Right cardiac atrium (tissue), 5 donors: ENCODE measurements at places on chromosomes 11 and 22. TPM values are rescaled to one million over a fixed set of nuclear protein-coding genes. Genes with fewer than 3 reads are reported as not detected.

GRCh38 chr22:46845296-46846149 lies 83.1 kb downstream of the TBC1D22A start:
- DNase-seq = peak; percentile 69

DNA sequence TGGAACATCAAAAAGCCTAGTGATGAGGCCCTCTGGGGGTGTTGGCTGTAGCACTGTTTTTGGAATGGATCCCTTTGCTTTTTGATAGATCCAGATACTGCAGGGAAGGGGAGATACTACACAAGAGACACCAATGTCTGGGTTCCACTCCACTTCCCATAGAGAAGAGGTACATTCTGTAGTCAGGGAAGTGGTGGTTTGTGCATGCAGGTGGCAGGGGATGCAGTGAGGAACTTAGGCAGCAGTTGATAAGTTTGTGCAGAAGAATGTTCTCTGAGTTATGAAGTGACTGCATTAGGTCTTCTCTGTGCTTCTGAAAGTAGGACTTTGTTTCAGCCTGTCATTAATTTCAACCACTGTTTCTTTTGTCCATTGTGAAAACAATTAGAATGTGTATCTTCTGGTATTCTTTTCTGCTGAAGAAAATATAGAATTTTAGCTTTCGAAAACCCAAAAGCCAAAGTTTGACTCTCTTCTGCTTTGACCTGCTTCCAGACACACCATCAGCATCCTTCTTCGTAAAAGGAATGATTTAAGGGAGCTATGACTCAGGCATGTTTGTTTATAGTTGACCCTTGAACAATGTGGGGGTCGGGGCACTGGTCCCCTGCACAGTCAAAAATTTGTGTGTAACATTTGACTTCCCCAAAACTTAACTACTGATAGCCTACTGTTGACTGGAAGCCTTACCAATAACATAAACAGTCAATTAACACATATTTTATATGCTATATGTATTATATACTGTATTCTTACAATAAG lies 25.6 kb downstream of the PANX1 start:
- no peak for DNase-seq

Gene ILK
- 195 TPM for total RNA-seq

Gene OR52E1
- not detected for total RNA-seq

- no peak for DNase-seq
Measured at GRCh38 chr11:20238712-20239111, 78.4 kb upstream of the DBX1 start.

Gene FOXRED2
- total RNA-seq = 9.0 TPM

Gene C11orf97
- total RNA-seq = not detected

DNA sequence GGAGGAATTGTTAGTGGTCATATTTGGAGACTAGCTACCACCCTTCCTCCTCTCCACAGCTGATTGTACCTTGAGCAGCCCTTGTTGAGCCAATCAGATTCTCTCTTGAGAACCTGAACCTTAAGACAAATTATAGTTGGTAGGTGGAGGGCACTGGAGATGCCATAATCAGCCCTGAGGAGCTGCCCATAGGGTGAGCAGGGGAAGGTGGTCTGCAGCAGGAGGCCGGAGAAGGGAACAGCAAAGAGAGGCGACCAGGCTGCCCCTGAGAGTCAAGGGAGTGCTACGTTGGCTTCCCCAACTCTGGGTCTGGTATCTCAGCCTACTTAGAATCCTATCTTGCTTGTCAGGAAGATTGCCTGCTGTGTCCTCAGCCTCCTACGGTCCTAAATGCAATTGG lies 2.7 kb upstream of the SDF2L1 start:
- DNase-seq = no peak

Gene PIWIL4
- 1.6 TPM for total RNA-seq

Gene APOA4
- total RNA-seq = not detected

Gene MS4A10
- not detected for total RNA-seq

GRCh38 chr11:90251599-90251998 lies 28.8 kb upstream of the CHORDC1 start:
- DNase-seq = no peak

- no peak for DNase-seq
Measured at GRCh38 chr11:104738918-104739317, 159.3 kb downstream of the CASP12 start.

DNA sequence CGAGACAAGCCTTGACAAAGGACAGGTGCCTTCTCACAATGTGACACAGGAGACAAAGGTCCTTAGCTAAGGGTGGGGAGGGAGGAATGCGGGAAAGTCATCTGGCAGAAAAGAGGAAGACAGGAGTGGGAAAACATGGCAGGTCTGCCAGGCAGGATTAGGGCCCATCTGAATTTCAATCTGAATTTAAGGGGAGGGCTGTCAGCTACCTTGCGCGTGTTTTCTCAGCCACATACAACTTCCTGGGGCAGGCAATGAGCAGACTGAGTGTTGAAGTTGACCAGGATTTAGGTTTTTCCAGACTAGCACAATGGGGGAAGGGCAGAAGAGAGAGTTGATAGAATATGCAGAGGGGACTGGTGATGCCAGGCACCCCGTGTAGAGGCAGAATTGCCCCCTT lies 66.7 kb upstream of the LARGE1 start:
- DNase-seq = no peak

DNA sequence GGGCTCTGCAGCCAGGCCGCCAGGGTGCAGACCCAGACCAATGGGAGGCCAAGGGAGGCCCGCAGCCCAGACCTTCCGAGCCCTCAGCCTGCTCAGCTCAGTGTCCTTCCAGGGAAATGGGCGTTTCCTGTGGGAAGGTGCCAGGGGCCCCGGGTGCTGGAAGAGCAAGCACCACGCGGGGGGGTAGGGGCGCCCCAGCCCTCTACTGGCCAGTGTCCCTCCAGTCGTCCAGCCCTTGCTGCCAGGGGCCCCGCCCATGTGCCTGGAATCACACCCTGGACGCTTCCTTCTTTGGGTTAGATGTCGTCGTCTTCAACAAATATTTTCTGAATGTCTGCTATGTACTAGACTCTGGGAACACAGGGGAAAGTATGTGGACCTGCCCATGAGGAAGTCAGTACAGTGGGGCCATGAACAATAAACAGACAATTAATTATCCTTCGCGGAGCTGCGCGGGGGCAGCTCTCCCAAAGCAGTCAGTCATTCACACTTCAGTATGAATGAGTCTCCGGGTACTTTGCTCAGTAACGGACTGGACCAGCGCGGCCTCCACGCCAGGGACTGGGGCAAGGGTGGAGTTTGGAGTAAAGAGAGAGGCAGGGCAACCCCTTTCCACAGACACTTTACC lies 60.2 kb downstream of the CDKN1C start:
- peak; percentile 94 for DNase-seq

DNA sequence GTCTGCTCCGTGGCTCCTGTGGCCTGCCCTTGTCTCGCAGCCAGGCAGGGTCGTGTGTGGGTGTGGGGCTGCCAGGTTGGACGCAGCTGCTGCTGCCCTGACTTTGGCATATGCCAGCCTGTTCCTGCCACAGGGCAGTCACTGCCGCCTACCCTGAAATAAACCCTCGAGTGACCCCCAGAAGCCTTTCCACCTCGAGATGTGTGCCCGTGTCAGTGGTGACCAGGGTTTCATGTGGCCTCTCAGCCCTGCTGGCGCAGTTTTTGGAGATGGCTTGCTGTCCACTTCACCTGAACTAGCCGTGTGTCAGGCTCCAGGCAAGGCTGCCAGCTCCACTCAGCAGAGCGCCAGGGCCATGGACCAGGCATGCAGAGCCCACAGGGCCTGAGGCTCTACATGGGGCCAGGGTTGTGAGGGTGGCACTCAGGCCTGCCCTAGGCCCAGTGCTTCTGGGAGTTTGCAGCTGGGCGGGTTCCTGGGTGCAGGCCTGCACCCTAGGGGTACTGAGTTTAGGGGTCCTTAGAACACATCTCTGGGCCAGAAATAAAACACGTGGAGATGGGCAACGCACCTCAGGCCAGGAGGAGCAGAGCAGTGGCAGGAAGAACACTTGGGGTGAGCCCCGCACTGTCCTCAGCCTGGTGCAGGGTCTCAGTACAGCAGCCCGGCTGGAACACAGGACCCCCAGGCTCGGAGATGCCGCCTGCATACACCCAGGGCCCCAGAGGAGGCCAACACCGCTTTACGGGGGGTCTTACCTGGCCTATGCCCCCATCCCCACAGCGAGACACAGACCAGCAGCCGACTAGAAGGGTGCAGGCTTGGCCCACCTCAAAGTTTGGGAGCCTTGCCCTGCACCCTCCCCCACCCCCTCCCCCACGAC lies 8.8 kb upstream of the PANX2 start:
- peak; percentile 34 for DNase-seq

Gene MYBPC3
- 1,568 TPM for total RNA-seq

GRCh38 chr11:74936087-74936486 lies 12.8 kb downstream of the XRRA1 start:
- DNase-seq = no peak

DNA sequence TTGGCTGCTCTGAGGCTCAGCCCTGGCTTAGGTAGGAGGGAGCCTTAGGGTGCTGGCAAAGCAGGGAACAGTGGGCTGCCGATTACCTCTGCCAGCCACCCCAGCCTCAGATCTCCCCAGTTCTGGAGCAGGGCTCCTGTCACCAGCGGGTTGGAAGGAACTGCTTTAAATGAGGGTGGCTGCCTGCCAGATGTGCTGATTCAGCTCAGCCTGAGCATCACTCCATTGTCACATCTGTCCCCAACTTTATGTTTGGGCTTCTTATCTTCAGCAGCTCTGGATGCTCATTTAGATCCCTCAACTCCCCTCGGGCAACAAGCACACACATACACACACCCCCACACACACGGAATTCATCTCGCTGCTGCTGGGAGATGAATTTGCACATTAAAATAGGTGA lies 16.9 kb upstream of the ANKK1 start:
- peak; percentile 42 for DNase-seq

Gene PLA2G3
- total RNA-seq = not detected

- no peak for DNase-seq
Measured at GRCh38 chr11:58685973-58686722, 45.6 kb downstream of the GLYAT start.

Gene TSPAN18
- 192 TPM for total RNA-seq

Gene RASSF7
- total RNA-seq = 3.2 TPM

GRCh38 chr11:112878033-112878601 lies 83.1 kb upstream of the NCAM1 start:
- no peak for DNase-seq

DNA sequence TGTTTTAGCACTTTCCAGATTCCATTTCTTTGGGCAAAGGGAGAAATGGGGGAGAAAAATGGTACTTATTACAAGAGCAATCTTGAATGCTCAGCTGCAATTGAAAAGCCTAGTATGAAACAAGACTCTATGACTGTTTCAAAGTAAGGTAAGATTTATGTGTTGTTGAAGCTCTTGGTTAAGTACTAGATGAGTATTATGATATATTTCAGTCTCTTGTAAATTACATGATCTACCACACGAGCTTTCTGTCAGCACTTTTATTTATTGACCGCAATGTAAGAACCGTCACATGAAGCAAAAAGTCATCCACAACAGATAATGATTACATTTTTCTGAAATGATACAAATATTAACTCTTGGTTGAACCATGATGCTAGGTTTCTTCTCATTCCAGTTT lies 906.7 kb upstream of the CHORDC1 start:
- no peak for DNase-seq

DNA sequence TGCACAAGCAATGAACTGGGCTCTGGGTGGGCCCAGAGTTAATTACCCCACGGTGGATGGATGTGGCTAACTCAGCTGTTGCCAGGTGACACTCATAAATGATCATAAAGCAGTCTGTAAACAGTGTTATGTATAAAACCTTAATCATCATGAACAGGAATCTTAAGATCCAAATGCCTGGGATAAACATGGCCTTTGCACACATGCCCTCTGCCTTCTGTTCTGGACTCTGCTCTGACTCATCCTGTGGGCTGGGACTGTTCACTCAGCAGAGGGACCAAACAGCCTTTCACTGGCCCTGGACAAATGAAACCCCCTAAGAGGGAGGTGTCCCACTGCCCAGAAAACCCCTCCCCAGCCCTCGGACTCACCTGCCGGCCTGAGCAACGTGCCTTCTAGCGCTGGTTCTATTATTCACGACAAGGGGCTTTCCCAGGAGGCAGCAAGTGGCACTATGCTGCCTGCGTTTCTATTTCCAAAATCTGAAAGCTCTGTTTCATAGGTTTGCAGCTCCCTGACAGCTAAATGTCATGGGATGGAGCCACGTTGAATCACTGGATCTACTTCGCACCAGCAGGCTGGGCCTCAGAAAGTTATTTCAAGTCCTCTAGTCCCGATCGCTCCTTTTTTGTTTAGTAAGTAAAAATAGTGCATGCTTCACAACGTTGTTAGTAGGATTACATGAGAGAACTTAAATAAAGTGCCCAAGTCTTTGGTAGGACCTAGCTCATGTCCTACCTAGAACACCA lies 53.0 kb downstream of the LARGE1 start:
- no peak for DNase-seq

Gene ZNF215
- total RNA-seq = 0.97 TPM

DNA sequence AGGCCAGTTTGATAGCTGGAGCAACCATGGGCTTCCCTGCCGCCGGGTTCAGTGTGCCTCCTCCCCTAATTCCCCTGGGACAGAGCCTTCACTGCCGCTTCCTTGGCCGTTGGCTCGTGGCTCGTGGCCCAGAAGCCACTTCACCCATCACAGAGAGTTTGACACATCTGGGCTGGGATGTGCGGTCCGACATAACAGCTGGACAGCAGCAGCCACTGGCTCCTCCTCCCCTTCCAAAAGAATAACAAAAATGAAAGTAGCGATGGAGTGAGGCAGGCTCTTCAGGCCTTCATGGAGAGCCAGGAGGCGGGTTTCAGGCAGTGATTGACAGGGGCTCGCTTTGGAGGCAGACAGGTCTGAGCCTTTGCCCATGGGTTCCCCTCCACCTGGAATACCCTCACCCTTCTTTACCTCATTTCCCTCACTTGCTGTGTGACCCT lies 8.2 kb downstream of the CREB3L1 start:
- DNase-seq = peak; percentile 65

GRCh38 chr22:28002181-28002700 lies 83.2 kb upstream of the PITPNB start:
- DNase-seq = peak; percentile 45

Gene SPTBN2
- total RNA-seq = 7.0 TPM

DNA sequence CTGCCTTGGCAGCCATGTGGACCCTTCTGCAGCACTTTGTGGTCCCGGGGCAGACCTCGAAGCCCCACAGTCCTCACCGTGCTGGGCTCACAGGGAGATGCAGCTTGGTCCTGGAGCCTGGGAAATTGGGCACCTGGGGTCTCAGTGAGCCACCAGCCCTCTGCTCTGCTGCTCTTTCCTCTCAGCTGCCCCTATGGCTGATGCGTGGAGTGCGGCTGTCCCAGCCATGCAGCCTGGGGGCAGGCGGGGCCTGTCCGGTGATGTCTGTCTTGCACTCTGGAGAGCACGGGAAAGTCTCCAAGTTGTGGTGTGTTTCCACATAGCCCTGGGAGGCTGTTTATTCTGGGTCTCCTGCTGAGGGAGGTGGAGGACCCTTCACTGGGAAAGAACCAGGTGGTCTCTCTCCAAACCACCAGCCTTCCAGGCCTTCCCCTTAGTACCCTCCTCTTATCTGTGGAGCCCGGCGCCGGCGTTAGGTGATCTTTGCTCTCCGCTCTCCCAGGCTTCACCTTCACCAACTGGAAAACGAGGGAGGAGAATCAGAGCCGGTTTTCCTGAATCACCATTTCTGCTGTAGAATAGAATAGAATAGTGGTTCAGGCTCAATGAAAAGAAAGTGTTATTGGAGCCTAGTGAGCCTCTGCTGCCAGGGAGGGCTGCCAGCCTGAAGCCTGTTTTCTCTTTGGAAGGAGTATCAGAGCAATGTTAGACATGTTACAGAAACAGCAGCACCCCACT lies 41.2 kb upstream of the GRAMD4 start:
- peak; percentile 87 for DNase-seq

GRCh38 chr22:27726686-27727449 lies 74.7 kb downstream of the MN1 start:
- peak; percentile 91 for DNase-seq
